Stimulated activated CD8-positive, alpha-beta memory T cell treated with anti-CD3 and anti-CD28 coated beads, Interleukin-4, amount 100 ng/mL, for 1 hour (primary cell): ENCODE measurements at places on chromosomes 3 and 15.

GRCh38 chr3:11455956-11456355, 183.8 kb downstream of the ATG7 start:
- DNase-seq: no peak

DNA sequence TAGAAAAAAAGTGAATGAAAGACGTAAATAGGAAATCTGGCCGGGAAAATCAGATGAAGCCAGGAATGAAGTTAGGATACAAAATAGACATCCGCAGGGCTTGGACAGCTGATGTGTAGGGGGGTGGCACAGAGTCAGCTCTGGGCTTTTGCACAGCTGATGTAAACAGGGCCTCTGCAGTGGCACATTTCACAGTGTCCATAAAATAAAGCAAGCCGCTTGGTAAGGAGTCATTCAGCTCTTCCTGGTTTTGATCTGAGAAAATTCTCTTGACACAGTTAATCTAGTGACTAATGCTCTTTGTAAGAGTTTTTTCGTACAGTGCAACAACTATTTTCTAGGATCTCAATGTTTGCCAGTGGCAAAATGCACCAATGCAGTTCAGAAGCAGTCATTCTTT, 153.3 kb downstream of the USP13 start:
- no peak for DNase-seq

- DNase-seq: no peak
Measured at GRCh38 chr3:146300768-146301167, 49.9 kb upstream of the PLSCR4 start.

DNA sequence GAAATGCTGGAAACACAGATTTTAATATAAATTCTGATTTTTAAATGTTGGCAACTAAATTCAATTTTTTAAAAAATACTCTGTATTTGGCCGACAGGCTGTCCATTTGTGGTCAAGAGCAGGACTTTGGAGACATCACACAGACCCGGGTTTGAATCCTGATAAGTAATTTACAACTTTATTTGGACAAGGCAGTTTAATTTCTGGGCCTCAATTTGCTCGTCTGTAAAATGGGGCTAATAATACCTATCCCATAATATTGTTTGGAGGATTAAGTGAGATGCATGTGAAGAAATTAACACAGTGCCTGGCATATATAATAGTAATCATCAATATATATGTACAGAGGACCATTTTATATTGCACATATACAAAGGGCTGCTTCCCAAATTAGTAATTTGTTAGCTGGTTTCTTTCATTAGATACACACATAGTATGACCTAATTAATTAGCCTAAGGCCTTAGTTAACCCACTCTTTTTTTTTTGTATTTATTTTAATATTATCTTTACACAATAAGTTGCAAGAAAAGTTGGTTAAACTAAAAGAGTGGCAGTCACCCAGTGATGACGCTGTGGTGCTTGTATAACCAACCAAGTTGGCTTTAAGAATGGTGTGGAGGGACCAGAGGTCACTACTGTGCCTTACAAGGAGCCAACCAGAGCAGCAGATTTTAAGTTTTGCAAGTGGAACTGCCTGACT, 665 bp downstream of the PIGB start:
- no peak for DNase-seq

- no peak for DNase-seq
Measured at GRCh38 chr3:61983479-61983878, 389.9 kb downstream of the FEZF2 start.

GRCh38 chr3:56119575-56120349, 348.5 kb downstream of the ERC2 start:
- DNase-seq: no peak

- DNase-seq: no peak
Measured at GRCh38 chr3:161213644-161214043, 7.5 kb upstream of the NMD3 start.

GRCh38 chr3:195021692-195022091, 249.3 kb downstream of the XXYLT1 start:
- DNase-seq: no peak

- no peak for DNase-seq
Measured at GRCh38 chr3:150080058-150080730, 109.5 kb upstream of the PFN2 start.

DNA sequence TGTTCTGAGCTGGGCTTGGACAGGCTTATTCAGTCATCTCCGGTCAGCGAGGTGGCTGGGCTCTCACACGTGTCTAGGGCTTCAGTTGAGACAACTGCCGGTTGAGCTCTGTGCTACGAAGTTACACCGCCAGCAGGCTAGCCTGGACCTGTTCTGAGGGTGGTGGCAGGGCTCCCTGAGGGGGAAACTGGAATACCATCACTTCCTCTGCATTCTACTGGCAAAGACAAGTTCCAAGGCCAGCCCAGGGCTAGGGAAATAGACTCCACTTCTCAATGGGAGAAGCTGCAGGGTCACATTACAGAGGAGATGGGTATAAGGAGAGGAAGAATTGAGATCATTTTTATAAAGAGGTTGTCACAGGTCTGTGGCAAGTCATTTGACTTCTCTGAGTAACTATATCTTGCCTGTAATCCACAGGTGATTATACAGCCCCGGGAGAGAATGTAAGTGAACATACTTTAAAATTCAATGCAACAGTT, 106.8 kb upstream of the IL12A start:
- no peak for DNase-seq

GRCh38 chr3:133859381-133860234, 36.1 kb downstream of the RAB6B start:
- no peak for DNase-seq

GRCh38 chr3:181402347-181402746, 309.4 kb upstream of the SOX2 start:
- DNase-seq: no peak

- DNase-seq: no peak
Measured at GRCh38 chr15:42141246-42141645, 15.2 kb downstream of the PLA2G4F start.

DNA sequence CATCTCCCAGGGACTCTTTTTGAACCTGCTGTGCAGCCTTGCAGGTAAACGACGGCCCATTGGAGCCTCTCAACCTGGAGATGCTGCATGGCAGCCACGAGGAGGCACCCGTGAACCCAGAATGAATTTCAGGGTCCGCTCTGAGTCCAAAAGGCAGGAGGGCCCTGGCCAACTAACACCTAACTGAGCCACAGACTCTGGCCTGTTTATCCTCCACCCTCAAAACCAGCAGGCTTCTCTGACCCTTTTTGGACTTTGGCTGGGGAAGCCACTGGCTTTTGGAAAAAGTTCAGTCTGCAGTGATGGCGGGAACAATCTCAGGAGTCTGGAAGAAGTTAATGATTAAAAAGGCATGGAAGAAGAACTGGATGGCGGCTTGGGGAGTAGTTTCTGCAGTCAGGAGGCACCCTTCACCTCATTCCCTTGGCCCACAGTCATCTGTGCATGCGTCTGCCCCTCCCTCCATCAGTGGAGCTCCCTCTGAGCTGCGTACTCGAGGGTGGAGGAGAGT, 4.1 kb downstream of the PXYLP1 start:
- DNase-seq: no peak

- no peak for DNase-seq
Measured at GRCh38 chr15:61011576-61012336, 217.3 kb downstream of the RORA start.

GRCh38 chr3:13110678-13111116, 37.5 kb upstream of the IQSEC1 start:
- DNase-seq: no peak

- no peak for DNase-seq
Measured at GRCh38 chr3:23856286-23856685, 50.5 kb downstream of the UBE2E1 start.

DNA sequence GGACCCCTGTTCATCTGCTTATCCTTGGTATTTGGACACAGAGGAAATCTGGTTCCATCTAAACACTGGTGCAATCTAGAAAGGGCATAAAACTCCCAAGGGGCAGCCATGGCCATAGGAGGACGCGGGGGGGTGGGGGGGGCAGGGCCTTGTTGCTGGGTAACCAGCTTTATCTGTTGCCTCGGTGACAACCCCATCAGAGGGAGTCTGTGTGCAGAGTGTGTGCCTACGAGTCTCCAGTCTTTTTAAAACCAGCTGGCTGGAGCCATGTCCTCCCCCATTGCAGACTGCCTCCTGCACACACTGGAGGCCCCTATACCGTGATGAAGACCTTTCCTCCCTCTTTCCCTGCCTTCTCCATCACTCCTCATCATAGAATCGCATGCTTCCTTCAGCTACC, 26.4 kb upstream of the CORO2B start:
- DNase-seq: no peak

DNA sequence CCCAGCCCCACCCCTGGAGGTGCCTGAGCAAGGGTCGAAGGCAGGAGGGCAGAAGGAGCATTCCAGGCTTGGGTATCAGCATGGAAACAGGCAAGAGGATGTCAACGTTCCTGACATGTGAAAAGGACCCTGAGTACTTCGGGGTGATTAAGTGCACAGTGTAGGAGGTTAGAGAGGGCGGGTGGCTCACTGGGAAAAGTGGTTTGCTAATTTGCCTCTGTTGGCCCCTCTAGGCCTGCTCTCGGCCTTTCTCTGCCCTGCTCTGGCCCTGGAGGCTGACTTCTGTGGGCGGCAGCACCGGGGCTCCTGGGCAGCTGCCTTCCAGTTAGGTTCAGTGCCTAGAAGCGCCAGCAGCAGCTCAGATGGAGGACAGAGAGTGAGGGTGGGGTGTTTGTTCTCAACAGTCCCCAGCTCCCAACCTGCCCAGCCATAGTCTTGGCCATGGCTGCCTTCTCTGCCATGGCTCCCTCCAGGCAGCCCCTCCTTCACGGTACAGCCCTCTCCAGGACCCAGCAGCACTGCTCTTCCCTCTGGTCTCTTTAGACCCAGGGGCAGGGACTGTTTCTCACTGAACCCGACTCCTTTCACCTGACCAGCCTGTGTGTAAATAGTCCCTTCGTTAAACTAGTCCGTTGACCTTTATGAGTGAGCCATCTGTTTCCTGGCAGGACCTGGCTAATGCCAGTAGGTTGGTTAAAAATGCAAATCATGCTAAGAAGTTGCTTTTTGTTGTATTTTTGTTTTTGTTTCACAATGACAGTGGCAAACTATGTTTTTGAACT, 107.1 kb upstream of the TPM1 start:
- DNase-seq: no peak

- no peak for DNase-seq
Measured at GRCh38 chr3:171195686-171196085, 169.2 kb upstream of the SLC2A2 start.

GRCh38 chr3:160106905-160107861, 118.0 kb upstream of the C3orf80 start:
- DNase-seq: no peak

DNA sequence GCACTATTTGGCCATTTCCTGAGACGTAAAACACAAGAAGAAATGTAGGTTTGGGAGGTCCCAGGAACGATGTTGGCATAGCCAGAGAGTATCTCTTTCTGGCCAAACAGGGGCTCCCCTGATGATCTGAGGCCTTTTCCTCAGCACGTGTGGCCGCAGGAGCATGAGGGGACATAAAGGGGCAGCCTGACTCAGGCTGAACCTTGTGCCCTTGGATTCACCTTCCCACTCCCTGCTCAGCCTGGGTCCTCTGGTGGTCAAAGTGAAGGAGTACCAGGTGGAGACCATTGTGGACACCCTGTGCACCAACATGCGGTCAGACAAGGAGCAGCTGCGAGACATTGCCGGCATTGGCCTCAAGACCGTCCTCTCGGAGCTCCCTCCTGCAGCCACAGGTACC, 10.6 kb downstream of the CAND2 start:
- DNase-seq: no peak

DNA sequence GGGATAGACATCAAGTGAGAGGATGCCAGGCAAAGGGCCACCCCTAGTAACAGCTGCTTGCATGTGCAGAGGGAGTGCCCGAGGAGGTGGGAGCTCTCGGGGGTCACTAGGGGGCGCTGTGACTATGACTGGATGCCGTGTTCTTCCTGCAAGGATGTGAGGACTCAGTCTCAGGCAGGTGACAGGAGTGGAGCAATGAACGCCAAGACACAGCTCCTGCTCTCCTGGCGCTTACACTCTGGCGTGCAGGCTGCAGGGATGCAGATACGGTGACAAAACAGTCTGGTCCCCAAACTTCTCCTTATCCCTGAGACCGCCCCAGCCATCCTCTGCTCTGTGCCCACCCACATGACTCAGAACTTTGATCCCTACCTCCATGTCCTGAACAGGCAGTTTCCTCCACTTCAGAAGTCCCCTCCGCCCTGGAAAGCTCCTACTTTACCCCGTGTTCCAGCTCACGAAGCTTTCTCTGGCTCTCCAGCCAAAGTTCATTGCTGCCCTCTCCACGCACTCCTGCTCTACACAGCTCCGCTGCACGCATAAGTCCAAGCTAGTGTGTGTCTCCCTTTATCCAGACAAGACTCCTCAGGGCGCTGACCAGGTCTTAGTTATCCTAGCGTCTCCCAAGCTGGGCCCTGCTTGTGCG, 14.7 kb downstream of the RHOV start:
- peak; percentile 62 for DNase-seq

DNA sequence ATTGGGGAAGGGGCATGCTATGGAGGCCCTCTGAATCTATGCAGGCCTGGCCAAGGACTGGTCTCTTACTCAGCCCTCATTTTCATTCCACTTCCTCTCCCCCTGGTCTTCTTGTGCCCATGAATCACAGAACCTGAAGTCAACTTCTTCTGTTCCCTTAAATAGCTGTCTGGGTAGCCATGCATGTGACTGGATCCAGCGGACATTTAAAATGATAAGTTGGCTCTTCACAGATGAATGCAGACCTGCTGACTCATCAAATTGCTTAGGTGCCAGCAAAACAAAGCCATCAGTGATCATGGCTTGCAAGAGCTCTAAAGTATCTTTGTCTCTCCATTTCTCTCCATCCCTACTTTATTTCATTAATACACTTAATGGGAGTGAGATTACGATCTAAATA, 90.1 kb upstream of the CADPS start:
- DNase-seq: no peak

- DNase-seq: no peak
Measured at GRCh38 chr15:92149029-92149428, 244.7 kb upstream of the ST8SIA2 start.

DNA sequence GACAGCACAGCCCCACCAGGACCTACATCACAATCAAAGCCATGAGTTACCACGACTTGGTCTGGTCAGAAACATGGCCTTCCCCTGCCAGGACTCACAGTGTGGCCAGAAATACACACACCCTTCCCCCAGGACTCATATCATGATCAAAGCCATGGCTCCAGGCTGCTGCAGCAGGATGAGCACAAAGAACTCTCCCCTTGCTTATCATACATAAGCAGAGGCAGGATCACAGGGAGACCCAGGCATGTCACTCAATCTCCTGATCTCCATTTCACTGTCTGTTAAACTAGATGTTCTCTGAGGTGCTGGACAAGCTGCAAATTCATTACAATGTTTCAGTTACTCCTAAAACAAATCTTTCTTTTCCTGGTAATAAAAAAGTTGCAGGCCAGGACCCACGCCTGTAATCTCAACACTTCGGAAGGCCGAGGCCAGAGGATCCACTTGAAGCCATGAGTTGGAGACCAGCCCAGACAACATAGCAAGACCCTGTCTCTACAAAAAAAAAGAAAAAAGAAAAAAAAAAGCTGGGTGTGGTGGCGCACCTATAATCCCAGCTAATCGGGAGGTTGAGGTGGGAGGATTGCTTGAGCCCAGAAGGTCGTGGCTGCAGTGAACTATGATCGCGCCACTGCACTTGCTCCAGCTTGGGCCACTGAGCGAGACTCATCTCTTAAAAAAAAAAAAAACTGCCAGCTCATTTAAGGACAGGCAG, 1.2 kb downstream of the PFKFB4 start:
- no peak for DNase-seq

GRCh38 chr15:38461066-38461833, 7.3 kb downstream of the FAM98B start:
- DNase-seq: no peak

GRCh38 chr3:186160691-186161243, 51.9 kb upstream of the ETV5 start:
- DNase-seq: no peak
